Stimulated activated CD8-positive, alpha-beta memory T cell treated with anti-CD3 and anti-CD28 coated beads, Interleukin-7, amount 100 ng/mL, for 1 hour (primary cell): ENCODE measurements at places on chromosomes 5 and 9.

DNA sequence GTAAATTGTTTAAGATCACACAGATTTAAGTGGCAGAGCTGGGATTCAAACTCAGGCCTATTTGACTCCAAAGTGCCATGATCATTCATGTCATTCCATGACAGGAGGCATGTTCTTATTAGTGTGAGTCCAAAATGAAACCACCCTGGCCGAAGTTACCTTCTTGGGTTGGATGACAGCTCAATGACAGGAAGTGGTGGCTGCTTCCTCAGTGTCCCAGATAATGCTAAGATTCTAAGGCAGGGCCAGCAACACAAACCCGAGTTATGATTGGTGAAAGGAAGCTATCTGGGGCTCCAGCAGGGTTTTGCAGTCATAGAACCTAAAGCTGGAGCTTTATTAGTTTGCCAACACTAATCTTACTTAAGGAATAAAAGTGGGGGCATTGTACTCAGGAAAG lies 340.4 kb downstream of the SLIT3 start:
- no peak for DNase-seq

- no peak for DNase-seq
These were observed 131.6 kb upstream of the SLC24A2 start for GRCh38 chr9:19920401-19920800.

GRCh38 chr9:92794426-92794825 lies 29.8 kb upstream of the BICD2 start:
- DNase-seq: no peak

- no peak for DNase-seq
These were observed 22.4 kb downstream of the IFNW1 start for GRCh38 chr9:21119093-21119770.
